ENCODE measurements at places on chromosomes 1 and 21.

GRCh38 chr1:91797164-91797563 is 88.8 kb downstream of the TGFBR3 start:
- no peaks in the 10 kb centered on the region for H3K27me3 ChIP-seq
- no peak overlapping the region for H3K27ac ChIP-seq
- H3K4me1 ChIP-seq, result no peaks in the 10 kb centered on the region
- no peak overlapping the region for H3K4me3 ChIP-seq
- no peak for DNase-seq

DNA sequence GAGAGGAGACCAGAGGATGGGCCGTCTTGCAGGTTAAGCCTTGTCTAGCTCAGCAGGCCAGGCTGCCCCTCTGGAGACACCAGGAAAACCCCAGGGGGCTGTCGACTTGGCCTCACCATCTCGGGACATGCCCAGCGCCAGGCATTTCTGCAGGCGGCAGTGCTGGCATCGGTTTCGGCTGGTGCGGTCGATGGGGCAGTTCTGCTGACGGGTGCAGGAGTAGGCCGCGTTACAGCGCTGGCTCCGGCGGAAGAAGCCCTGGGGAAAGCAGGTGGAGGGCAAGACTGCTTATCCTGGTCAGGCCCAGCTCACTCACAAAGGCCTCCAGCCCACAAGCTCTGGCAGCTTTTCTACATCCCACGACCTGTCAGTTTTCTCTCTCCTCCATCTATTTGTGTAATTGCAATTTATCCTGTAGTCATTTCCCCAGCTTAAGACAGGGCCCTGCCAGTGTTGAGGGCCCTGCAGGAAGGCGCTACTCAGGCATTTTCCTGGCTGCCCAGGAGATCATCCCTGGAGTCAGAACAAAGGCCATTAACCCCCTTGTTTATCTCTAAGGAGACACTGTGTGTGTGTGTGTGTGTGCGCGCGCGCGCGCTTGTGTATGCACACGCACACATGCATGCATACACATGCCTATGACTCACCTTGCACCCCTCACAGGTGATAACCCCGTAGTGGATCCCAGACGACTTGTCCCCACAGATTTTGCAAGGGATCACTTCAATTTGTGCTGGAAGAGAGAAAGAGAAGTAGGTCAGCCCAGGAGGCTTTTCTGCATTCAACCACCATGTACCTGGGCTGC is 11.5 kb upstream of the LINGO4 start:
- H3K4me3 ChIP-seq, result no peak overlapping the region
- no peak overlapping the region for H3K27ac ChIP-seq
- no peaks in the 10 kb centered on the region for H3K27me3 ChIP-seq
- H3K4me1 ChIP-seq, result no peaks in the 10 kb centered on the region

DNA sequence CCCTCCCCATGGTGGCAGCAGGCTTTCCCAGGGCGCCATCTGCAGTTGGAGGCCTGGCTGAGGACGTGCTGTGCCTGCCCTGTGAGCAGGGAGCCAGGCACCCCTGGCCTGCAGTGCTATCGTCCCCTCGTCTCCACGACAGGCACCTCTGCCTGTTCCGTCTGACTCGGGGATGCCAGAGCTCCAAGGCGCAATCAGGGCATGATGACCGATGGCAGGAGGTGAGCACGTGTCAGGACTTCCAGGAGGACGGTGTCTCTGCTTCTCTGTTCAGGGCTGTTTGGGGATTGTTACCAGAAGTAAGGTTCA is 125.2 kb downstream of the PCBP3 start:
- no peaks in the 10 kb centered on the region for H3K27me3 ChIP-seq
- H3K27ac ChIP-seq, result no peak overlapping the region
- H3K36me3 ChIP-seq, result no peaks in the 10 kb centered on the region
- DNase-seq, result no peak

- no peak for DNase-seq
- no peaks in the 10 kb centered on the region for H3K27me3 ChIP-seq
- no peaks in the 10 kb centered on the region for H3K36me3 ChIP-seq
- H3K27ac ChIP-seq, result no peak overlapping the region
Measured at GRCh38 chr1:28266920-28267322, 7.6 kb downstream of the SESN2 start.

DNA sequence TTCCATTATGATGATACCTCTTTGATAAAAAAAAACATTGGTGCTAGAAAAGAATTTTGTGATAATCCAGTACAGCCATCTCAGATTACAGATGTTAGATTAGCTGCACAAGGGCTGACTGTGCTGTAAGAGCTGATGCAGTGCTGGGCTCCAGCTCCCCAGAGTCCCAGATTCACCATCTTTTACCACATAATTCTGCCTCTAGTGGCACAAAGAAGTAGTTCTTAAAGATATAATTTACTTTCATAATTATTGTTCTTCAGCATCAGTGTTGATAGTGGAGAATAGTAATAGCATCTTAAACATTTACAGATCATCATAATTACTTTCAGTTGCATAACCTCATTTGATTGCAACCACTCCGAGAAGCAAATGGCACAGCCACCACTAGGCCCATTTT is 262.1 kb downstream of the BRINP2 start:
- no peak overlapping the region for H3K27ac ChIP-seq
- no peak overlapping the region for H3K4me3 ChIP-seq
- no peaks in the 10 kb centered on the region for H3K4me1 ChIP-seq

- H3K4me3 ChIP-seq, result no peak overlapping the region
- H3K27me3 ChIP-seq, result no peaks in the 10 kb centered on the region
- DNase-seq, result no peak
- H3K27ac ChIP-seq, result no peak overlapping the region
- H3K4me1 ChIP-seq, result no peaks in the 10 kb centered on the region
Measured at GRCh38 chr1:235012436-235013210, 116.0 kb downstream of the TOMM20 start.

DNA sequence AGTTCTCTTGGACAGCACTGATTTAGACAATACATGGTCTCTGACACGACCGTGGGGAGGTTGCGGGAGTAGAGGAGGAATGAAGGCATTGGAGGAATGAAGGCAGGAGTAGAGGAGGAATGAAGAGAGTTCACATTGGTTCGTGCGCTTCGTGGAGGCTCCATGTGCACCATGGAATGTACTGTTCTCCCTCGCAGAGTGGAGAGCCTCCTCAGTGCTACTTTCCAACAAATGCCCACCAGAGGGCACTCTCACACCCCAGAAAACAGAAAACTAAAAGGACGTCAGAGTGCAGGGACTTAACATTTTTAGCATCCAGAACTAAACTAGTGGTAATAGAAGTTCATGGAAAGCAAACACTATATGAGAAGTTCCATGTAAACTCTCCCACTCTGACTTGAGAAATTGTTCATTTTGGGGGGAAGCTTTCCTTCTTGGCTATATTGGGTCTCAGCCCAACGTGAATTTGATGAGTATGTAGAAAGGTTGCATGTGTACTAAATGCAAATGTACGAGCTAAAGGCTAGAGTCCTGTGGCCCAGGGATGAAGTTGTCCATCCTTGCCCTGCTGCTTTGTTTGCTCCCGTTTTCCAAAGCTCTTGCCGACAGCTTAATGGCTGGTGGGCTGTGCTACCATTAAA is 211.6 kb downstream of the LMX1A start:
- H3K27me3 ChIP-seq, result no peaks in the 10 kb centered on the region
- no peaks in the 10 kb centered on the region for H3K4me1 ChIP-seq
- no peak overlapping the region for H3K4me3 ChIP-seq
- DNase-seq, result no peak
- H3K27ac ChIP-seq, result no peak overlapping the region

DNA sequence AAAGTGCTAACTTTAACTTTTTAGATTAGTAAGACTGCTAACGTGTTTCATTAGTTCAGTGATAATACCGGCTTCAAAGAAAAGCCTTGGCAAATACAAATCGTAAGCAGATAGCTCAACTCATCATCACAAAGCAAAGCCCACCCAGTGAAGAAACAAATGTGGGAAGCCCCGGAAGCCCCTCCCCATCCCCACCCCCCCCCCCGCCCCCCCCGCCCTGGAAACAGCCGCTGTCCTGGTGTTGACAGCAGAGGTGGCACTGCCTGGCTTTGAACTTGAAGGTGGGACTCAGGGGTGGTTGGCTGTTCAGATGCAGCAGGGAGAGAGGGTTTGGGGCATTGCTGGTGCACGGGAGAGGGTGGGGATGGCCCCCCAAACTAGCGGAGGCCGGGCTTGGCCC is 14.1 kb downstream of the PDXK start:
- no peaks in the 10 kb centered on the region for H3K4me1 ChIP-seq
- DNase-seq, result no peak
- no peak overlapping the region for H3K27ac ChIP-seq
- no peak overlapping the region for H3K4me3 ChIP-seq

DNA sequence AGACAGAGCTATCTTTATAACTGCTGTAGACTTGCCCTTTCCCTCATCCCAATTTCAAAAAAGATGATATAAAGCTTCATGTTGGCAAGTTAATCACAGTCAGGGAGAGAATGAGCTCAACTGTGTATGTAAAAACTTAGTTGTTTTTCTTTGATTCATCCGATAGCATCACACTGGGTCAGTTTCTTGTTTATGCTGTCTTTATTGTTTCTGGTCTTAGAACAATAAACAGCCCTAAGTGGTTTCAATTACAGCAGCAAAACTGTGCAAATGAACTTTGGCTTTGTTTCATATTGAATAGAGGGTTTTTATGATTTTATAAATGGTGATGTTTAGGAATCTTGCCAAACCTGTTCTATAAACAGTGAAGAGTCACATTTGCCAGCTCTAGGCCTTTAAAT is 423.8 kb upstream of the CXADR start:
- DNase-seq, result no peak
- H3K36me3 ChIP-seq, result no peaks in the 10 kb centered on the region
- H3K4me1 ChIP-seq, result peaks cover 2% of the 10 kb centered on the region
- H3K27me3 ChIP-seq, result no peaks in the 10 kb centered on the region

DNA sequence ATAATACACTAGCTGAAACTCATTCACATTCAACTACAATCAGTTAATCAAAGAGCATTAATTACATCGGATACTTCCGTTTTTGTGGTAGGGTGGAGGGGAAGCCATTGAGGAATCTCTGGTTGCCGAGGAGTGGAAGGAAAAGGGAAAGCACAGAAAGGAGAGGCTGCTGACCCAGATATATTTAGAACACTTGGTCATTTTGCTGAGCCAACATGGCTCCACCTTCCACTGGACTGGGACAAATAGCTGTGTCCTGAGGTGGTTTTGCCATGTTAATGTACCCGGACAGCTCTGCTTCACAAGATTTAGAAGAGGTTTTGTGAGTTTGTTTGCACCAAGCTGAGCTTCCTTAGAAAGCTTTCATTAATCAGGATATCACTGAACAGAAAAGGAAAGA is 26.2 kb downstream of the ASTN1 start:
- DNase-seq, result no peak
- H3K27ac ChIP-seq, result no peak overlapping the region
- no peaks in the 10 kb centered on the region for H3K4me1 ChIP-seq
- no peaks in the 10 kb centered on the region for H3K27me3 ChIP-seq
- H3K4me3 ChIP-seq, result no peak overlapping the region

GRCh38 chr1:3033040-3033789 is 11.9 kb downstream of the ACTRT2 start:
- no peak for DNase-seq
- no peak overlapping the region for H3K27ac ChIP-seq
- H3K4me1 ChIP-seq, result no peaks in the 10 kb centered on the region

GRCh38 chr1:162502928-162503327 is 5.3 kb downstream of the UHMK1 start:
- no peak overlapping the region for H3K27ac ChIP-seq
- no peaks in the 10 kb centered on the region for H3K4me1 ChIP-seq
- H3K27me3 ChIP-seq, result no peaks in the 10 kb centered on the region
- no peak overlapping the region for H3K4me3 ChIP-seq

DNA sequence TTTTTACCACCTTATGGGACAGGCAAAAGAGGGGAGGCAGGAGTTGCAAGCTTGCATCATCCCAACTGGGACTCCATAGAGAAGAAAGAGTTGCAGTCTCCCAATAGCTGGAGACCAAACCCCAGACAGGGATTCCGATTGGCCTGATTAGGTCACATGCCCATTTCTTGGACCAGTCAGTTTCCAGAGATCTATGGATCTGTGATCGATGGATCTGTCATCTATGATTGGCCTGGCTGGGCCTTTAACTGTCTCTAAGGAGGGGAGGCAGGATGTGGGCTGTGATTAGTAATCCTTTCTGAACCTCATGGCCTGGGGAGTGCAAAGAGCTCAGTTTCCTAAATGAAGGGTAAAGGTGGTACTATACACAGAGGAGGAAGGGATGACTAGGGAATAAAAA is 252.1 kb downstream of the MATN1 start:
- no peaks in the 10 kb centered on the region for H3K4me1 ChIP-seq
- H3K4me3 ChIP-seq, result no peak overlapping the region
- H3K27ac ChIP-seq, result no peak overlapping the region
- H3K27me3 ChIP-seq, result no peaks in the 10 kb centered on the region
- no peaks in the 10 kb centered on the region for H3K36me3 ChIP-seq
- no peak for DNase-seq

DNA sequence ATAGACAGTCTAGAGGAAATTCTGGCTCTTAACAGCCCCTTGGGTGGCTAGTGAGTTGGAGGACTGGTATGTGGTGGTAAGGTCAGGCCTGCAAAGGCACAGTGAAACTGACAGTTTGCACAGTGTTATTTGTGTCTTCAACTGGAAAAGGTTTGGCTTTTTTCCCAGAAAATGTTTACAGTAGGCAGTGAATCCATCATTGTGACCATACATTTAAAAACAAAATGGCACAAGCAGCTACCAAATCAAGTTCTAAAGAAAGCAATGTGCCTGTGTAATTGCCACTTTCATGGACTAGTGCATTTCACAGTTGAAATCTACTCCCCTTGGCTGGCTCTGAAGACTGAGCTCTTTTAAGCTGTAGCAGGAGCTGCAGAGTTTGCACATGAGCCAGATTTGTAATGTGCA is 24.8 kb downstream of the ATPAF1 start:
- no peaks in the 10 kb centered on the region for H3K27me3 ChIP-seq
- DNase-seq, result no peak
- H3K4me1 ChIP-seq, result peaks cover 2% of the 10 kb centered on the region
- peak overlapping the region; percentile 68 for H3K27ac ChIP-seq

DNA sequence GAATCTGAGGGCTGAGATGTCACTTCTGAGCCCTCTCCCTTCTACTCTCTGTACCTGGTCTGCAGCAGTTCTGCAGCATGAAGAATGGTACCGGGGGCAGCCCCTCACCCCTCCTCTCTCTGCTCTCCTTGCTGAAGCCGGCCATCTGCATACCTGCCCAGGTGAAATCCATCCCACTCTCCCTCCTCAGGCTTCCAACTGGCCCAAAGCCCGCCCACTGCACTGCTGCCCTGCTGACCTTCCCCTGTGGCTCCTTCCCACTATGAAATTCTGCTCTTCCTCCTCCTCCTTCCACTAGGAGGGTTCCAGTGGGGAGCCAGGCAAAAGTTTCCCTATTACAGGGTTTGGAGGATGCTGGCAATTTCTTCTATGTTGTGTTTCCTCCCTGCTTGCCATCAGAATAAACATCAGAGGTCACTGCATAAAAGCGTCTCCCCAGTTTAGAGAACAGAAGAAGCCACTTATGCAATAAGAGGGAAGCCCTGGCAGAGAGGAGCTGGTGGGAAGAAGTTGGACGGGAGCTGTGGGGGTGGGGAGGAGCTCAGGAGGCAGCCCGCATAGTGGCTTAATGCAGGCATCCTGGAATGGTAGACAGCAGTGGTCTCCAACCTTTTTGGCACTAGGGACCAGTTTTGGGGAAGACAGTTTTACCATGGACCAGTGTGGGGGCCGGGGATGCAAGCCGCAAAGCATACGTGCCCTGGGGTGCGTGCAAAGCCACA is 30.3 kb downstream of the TMCO4 start:
- no peak overlapping the region for H3K4me3 ChIP-seq
- H3K27me3 ChIP-seq, result no peaks in the 10 kb centered on the region
- no peak for DNase-seq
- H3K36me3 ChIP-seq, result no peaks in the 10 kb centered on the region
- no peaks in the 10 kb centered on the region for H3K4me1 ChIP-seq
- H3K27ac ChIP-seq, result no peak overlapping the region

- no peak overlapping the region for H3K4me3 ChIP-seq
- DNase-seq, result no peak
- no peaks in the 10 kb centered on the region for H3K27me3 ChIP-seq
- no peaks in the 10 kb centered on the region for H3K4me1 ChIP-seq
Measured at GRCh38 chr21:44729336-44730027, 18.1 kb upstream of the TSPEAR start.
